Naive thymus-derived CD8-positive, alpha-beta T cell (primary cell): ENCODE measurements at places on chromosomes 16 and 17.

GRCh38 chr17:37791447-37792399, 46.9 kb upstream of the HNF1B start:
- no peak for DNase-seq
- no peak overlapping the region for H3K4me3 ChIP-seq
- no peak overlapping the region for H3K27ac ChIP-seq
- no peaks in the 10 kb centered on the region for H3K4me1 ChIP-seq
- H3K27me3 ChIP-seq = peaks cover 15% of the 10 kb centered on the region

DNA sequence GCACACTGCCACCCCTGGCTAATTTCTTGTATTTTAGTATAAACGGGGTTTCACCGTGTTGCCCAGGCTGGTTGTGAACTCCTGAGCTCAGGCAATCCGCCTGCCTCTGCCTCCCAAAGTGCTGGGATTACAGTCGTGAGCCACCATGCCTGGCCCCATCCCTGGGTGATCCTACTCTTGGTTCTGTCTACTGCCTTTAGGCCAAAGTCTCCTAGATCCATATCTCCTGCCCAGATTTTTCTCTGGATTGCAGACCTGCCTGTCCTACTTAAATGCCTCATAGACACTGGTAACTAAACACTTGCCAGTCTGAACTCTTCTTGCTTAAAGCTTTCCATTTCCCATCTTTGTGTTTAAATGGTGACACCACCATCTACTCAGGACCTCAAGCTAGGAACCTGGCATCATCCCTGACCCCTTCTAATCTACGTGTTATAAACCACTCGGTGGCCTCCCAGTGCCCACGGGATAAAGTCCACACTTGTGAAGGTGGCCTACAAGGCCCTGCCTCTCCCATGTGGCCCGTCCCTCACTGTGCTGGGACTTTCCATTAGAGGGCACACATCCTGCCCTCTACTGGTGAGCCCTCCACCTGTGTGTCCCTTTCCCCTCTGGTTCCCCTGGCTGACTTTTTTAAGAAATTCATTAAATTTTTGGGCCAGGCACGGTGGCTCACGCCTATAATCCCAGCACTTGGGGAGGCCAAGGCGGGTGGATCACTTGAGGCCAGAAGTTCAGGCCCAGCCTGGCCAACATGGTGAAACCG, 51.1 kb downstream of the USP43 start:
- DNase-seq = no peak
- H3K4me1 ChIP-seq = no peaks in the 10 kb centered on the region

- H3K27me3 ChIP-seq = peaks cover 9% of the 10 kb centered on the region
- H3K4me3 ChIP-seq = no peak overlapping the region
- no peaks in the 10 kb centered on the region for H3K4me1 ChIP-seq
- DNase-seq = no peak
- no peaks in the 10 kb centered on the region for H3K36me3 ChIP-seq
Measured at GRCh38 chr16:80851831-80852230, 47.4 kb upstream of the CDYL2 start.

GRCh38 chr16:53559270-53559951, 56.4 kb upstream of the AKTIP start:
- no peak for DNase-seq
- no peaks in the 10 kb centered on the region for H3K27me3 ChIP-seq
- H3K27ac ChIP-seq = no peak overlapping the region
- no peaks in the 10 kb centered on the region for H3K36me3 ChIP-seq
- no peak overlapping the region for H3K4me3 ChIP-seq

DNA sequence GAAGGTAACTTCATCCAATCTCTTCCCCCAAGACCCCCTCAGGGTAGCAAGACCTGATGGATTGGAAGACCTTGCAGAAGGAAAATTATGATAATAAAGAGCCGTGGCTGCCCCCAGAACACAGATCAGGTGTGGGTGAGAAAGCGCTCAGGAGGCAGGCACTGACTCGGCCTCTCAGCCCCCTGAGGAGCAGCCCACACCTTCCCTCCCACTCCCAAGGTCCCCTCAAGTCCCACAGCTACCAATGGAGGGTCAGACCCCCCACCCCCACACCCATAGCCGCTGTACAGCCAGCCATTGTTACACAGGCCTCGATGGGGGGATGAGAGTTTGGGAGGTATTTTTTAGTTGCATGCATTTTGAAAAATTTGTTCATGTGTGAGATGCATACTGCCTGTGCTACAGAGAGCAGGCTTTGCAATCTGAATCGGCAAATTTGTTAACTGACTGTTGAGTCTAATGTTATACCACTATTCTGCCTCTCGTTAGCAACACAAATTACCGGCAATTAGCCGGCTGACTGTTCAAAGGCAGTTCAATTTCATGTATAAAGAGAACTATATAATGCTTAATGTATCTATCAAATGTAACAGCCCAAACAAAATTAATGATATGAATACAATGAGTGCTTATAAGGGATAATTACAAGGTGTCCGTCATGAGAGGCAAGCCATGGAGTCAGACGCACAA, 211.7 kb downstream of the C16orf78 start:
- no peaks in the 10 kb centered on the region for H3K27me3 ChIP-seq
- DNase-seq = no peak
- H3K4me1 ChIP-seq = no peaks in the 10 kb centered on the region
- no peak overlapping the region for H3K27ac ChIP-seq
- H3K4me3 ChIP-seq = no peak overlapping the region

DNA sequence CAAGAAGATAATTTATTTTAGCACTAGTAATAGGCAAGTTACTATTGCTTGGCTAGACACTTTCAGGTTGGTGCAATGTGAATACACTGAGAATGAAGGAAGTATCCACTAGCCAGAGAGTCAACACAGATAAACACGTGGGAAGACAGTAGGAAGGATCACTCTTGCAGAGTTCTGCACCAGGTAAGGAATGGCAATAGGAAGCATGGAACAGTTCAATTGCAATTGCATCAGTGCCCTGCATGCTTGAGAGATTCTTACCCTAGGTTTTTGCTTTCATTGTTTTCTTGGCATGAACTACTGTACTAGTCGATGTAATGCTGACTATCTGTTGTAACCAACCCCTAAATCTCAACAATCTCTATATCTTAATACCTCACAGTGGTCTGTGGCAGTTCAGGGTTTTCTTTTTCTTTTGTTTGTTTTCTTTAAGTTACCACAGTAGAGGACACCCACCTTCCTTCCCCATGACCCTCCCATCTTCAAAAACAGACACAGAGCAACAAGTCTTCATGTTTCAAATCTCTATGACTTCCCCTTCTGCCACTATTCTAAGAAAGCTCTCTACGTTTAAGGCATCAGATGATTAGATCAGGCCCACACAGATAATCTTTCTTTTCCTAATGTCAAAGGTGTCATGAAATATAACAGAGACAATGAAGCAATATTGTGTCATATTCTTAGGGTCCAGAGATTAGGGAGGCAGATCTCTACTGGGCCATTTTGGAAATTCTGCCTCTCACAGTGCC, 18.1 kb upstream of the ABCA8 start:
- no peak for DNase-seq
- H3K27me3 ChIP-seq = peaks cover 6% of the 10 kb centered on the region
- no peaks in the 10 kb centered on the region for H3K4me1 ChIP-seq
- no peak overlapping the region for H3K4me3 ChIP-seq
- H3K36me3 ChIP-seq = no peaks in the 10 kb centered on the region
- H3K27ac ChIP-seq = no peak overlapping the region

GRCh38 chr16:85067024-85067423, 39.4 kb downstream of the KIAA0513 start:
- no peak overlapping the region for H3K4me3 ChIP-seq
- peaks cover 25% of the 10 kb centered on the region for H3K36me3 ChIP-seq
- peaks cover 13% of the 10 kb centered on the region for H3K4me1 ChIP-seq
- H3K27ac ChIP-seq = no peak overlapping the region

DNA sequence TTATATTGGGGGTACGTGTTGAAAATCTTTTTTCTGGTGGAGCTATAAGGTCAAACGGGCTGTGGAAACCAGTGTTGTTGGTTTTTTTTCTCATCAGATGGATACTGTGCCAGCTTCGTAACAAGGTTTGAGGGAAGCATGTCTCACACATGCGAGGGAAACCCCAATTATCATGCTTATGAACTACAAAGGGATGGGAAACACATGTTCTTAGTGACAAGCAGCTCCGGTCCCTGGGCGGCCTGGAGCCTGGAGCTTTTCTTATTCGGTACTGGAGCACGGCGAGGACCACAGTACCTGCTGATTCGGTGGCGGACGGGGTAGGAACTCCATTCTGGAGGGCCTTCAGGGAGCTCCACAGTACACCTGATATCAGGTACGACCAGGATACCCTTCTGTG, 12.5 kb downstream of the SLC43A2 start:
- DNase-seq = no peak
- no peaks in the 10 kb centered on the region for H3K27me3 ChIP-seq
- H3K4me3 ChIP-seq = no peak overlapping the region
- H3K4me1 ChIP-seq = peaks cover 2% of the 10 kb centered on the region
- no peaks in the 10 kb centered on the region for H3K36me3 ChIP-seq

GRCh38 chr17:49576088-49576916, 631 bp downstream of the NXPH3 start:
- no peaks in the 10 kb centered on the region for H3K36me3 ChIP-seq
- H3K27ac ChIP-seq = no peak overlapping the region
- peaks cover 7% of the 10 kb centered on the region for H3K4me1 ChIP-seq
- H3K27me3 ChIP-seq = peaks cover 47% of the 10 kb centered on the region
- peak overlapping the region; percentile 61 for H3K4me3 ChIP-seq

- no peak overlapping the region for H3K4me3 ChIP-seq
- no peaks in the 10 kb centered on the region for H3K4me1 ChIP-seq
- no peaks in the 10 kb centered on the region for H3K27me3 ChIP-seq
- H3K27ac ChIP-seq = no peak overlapping the region
Measured at GRCh38 chr17:58401287-58401686, 16.0 kb downstream of the RNF43 start.

- DNase-seq = no peak
- peaks cover 21% of the 10 kb centered on the region for H3K4me1 ChIP-seq
- H3K36me3 ChIP-seq = peaks cover 45% of the 10 kb centered on the region
Measured at GRCh38 chr16:10760858-10761257, 17.2 kb downstream of the NUBP1 start.

- peaks cover 27% of the 10 kb centered on the region for H3K4me1 ChIP-seq
- no peak overlapping the region for H3K4me3 ChIP-seq
- peaks cover 6% of the 10 kb centered on the region for H3K36me3 ChIP-seq
- DNase-seq = no peak
- no peak overlapping the region for H3K27ac ChIP-seq
Measured at GRCh38 chr16:12228602-12229499, 252.3 kb downstream of the SNX29 start.

- DNase-seq = peak; percentile 64
- H3K4me3 ChIP-seq = peak overlapping the region; percentile 77
- H3K27ac ChIP-seq = peak overlapping the region; percentile 100
Measured at GRCh38 chr16:48611329-48612137, 1.6 kb upstream of the N4BP1 start.

- H3K36me3 ChIP-seq = peaks cover 3% of the 10 kb centered on the region
- peak overlapping the region; percentile 86 for H3K27ac ChIP-seq
- DNase-seq = no peak
- peaks cover 44% of the 10 kb centered on the region for H3K4me1 ChIP-seq
Measured at GRCh38 chr16:67054901-67055300, 26.0 kb downstream of the CBFB start.

DNA sequence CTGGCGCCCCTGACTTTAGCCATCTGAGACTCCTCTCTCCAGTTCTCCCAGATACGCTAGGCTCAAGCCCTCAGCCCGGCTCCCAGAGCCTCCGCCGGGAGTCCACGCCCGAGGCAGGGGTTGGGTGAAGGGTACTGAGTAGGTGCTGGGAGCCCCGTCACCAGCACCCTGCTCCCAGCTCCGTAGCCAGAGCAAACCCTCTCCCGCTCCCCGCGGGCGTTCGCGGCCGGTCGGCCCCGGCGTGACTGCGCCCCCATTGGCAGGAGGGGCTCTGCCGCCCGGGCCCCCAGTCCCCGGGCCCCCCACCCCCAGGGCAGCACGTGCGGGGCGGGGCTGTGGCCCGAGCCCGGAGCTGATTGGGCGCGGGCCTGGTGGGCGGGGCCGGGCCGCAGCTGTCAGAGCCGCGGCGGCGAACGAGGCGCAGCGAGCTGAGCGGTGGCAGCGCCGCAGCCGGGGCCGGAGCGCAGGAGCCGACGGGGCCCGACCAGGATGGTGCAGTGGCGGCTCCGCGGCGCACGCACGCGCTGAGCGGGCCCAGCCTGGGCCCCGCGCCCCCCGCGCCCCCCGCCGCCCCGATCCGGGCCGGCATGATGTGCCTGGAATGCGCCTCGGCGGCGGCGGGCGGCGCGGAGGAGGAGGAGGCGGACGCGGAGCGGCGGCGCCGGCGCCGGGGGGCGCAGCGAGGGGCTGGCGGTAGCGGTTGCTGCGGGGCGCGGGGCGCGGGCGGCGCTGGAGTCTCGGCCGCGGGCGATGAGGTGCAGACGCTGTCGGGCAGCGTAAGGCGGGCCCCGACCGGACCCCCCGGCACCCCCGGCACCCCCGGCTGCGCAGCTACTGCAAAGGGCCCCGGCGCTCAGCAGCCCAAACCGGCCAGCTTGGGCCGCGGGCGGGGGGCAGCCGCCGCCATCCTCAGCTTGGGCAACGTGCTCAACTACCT, at the start of gene SPNS2:
Gene SPNS2 (plus strand): TSS at position 421 of the 937 bp plus-strand sequence. CDS start 167 bp downstream, at position 588.
- H3K4me3 ChIP-seq = peak within 1 kb of the TSS; percentile 83
- H3K36me3 ChIP-seq = no peaks in the 10 kb centered on the region
- H3K4me1 ChIP-seq = peaks cover 21% of the 10 kb centered on the region
- peak; percentile 73 for DNase-seq
- peak within 1 kb of the TSS; percentile 73 for H3K27ac ChIP-seq
- H3K27me3 ChIP-seq = peaks cover 18% of the 10 kb centered on the region

- peaks cover 4% of the 10 kb centered on the region for H3K4me1 ChIP-seq
- DNase-seq = no peak
- H3K27me3 ChIP-seq = no peaks in the 10 kb centered on the region
- H3K4me3 ChIP-seq = no peak overlapping the region
- no peak overlapping the region for H3K27ac ChIP-seq
Measured at GRCh38 chr17:2380226-2380922, 20.5 kb downstream of the MNT start.

- no peak overlapping the region for H3K4me3 ChIP-seq
- no peak overlapping the region for H3K27ac ChIP-seq
- H3K4me1 ChIP-seq = no peaks in the 10 kb centered on the region
- DNase-seq = no peak
- H3K27me3 ChIP-seq = peaks cover 17% of the 10 kb centered on the region
Measured at GRCh38 chr16:18018376-18018775, 318.2 kb downstream of the NPIPA8 start.

- H3K27me3 ChIP-seq = peaks cover 53% of the 10 kb centered on the region
- no peak overlapping the region for H3K27ac ChIP-seq
- no peak overlapping the region for H3K4me3 ChIP-seq
- H3K4me1 ChIP-seq = no peaks in the 10 kb centered on the region
- DNase-seq = no peak
Measured at GRCh38 chr17:43753493-43754129, 5.0 kb downstream of the SOST start.
